ENCODE measurements at places on chromosomes 6 and 20.

DNA sequence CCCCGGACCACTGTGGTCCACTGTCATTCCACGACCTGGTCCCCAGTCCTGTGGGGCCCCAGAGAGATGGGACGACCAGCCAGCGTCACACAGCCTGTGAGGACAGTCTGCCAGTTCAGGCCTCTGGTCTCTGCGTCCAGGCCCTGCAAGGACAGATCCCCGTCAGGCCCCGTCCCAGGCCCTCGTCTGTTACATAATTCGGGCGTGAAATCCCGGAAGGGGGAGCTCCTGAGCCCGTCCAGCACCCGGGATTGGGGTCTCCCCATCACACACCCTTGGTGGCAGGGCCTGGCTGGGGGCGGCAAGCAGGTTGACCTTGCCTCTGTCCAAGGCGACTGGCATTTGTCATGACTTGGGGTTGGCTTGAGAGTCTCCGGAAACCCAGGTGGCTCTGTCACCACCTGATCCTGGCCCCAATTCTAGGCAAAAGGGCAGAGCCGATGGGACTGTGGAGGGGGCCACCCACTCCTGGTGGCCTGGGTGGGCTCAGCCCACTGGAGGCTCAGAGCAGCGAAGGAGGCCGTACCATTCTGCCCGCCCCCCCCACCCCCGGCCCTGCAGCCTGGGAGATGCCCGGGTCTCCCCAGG is 73.8 kb upstream of the GATA5 start:
- no peak for DNase-seq

DNA sequence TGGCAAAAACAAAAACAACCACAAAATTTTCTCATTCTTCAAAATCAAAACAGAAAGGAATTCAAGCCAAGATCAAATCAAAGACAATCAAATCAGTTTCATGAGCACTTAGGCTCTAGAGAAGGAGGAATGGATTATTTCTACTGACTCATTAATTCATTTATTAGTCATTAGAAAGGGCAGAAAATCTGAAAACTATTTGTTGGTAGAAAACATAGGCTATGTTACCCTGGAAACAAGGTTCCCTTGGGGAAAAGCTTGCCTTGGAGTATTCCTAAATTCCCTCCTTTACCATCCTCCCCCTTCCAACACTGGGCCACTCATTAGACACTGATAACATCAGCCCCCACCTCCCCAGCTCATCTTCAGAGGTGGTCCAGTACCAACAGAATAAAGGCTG is 17.5 kb downstream of the KIF16B start:
- no peak for DNase-seq

DNA sequence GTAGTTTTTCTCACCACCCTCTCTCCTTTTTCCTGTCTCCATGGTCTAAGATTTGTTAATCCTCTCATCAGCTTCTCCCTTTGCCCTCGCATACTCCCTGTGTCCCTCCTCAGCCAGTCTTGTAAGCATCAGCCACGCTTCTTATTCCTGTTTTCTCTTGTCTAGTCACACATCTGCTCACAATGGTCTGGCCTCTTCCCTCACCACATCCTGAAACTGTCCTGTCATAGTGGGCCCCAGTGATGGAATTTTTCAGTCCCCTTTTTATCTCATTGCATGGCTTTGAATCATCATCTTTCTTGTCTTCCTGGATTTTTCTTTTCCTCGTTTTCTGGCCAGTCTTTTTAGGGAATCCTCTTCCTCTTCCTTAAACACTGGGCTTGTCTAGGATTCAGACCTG is 57.2 kb downstream of the GFRA4 start:
- DNase-seq, result no peak

- DNase-seq, result no peak
Measured at GRCh38 chr6:120608826-120609225, 725.5 kb downstream of the TBC1D32 start.

DNA sequence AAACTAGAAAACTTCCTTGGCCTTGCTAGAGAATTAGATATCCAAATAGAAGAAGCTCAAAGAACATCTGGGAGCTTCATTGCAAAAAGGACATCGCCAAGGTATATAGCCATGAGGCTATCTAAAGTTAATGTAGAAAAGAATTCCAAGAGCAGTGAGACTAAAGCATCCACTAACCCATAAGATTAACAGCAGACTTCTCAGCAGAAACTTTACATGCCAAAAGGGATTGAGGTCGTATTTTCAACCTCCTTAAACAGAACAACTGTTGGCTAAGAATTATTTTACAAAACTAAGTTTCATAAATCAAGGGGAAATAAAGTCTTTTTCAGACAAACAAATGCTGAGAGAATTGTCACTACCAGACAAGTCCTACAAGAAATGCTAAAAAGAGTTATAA is 149.1 kb upstream of the COL21A1 start:
- DNase-seq, result no peak

DNA sequence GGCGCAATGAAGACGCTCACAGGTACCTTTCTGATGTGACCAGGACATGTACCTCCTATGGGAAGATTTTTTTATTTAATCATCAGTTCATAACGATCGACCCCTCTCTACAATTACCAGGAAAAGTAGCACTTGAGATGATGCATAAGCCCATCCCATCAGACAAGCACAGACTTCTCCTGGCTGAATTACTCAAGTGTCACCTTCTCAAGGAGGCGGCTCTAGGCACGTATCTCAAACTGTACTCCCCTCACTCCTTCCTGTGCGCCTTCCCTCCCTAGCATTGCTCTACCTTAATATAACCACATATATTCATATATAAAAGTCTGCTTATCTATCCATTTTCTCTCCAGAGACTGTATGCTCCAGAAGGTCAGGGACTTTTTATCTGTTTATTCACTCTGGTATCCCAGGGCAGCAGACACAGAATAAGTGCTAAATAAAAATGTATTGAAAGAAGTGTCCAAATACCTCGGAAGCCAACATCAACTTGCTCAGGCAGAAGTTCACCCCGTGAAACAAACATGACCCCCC is 71.5 kb downstream of the CNKSR3 start:
- no peak for DNase-seq

- DNase-seq, result no peak
Measured at GRCh38 chr6:25217302-25217701, 61.9 kb upstream of the CARMIL1 start.

DNA sequence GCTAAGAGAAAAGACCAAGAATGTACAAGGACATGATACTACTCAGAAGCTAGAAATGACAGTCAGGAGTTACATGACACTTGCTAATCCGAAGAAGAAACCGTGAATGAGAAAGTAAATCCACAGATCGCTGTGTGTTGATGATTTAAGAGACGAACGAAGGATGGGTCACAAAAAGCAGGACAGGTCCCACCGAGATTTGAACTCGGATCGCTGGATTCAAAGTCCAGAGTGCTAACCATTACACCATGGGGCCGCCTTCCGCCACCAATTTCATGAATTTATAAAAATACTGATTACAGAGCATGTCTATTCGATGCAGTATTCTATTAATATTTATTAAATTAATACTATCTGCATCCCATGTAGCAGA is 54.0 kb upstream of the BTN3A2 start:
- no peak for DNase-seq

- DNase-seq, result no peak
Measured at GRCh38 chr6:154981079-154981870, 13.8 kb upstream of the TIAM2 start.

- DNase-seq, result no peak
Measured at GRCh38 chr6:156963712-156964700, 186.8 kb downstream of the ARID1B start.

DNA sequence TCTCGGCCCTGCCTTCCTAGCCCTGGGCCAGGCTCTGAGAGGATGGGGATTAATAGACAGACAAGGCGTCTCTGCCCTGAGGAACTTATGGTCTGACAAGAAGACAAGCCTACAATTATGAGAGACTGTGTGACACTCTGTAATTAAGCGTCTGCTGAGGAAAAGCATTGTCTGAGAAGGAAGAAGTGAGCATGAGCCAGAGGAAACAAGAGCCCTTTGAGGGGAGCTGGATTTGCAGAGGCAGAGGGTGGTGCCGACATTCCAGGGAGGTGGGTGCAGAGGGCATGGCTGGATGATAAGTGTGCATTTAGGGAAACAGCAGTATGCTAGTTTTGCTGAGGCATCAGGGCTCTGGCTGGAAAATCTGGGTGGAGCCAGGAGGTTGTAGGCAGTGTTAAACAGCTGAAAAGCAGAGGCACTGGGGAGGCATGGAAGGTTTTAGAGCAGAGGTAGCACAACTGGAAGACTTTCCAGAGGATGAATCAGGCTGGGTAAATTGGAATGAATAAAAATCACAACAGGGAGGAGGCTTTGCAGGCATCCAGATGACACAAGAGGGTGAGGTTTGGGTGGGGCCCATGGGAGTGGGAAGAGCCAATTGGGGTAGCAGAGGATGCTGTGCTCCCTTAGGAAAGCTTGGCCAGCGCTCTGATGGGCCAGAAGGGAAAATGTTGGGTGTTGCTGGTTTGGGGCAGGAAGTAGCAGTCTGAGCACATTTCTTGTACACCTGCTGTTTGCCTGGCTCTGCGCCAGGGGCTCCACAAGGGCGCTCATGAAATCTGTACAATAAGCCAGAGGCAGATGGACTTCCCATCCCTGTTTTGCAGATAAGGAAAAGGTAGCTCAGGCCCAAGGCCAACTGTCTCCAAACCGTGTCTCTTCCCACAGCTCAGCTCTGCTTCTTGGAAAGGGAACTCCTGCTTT is 74.0 kb upstream of the MYL9 start:
- no peak for DNase-seq

DNA sequence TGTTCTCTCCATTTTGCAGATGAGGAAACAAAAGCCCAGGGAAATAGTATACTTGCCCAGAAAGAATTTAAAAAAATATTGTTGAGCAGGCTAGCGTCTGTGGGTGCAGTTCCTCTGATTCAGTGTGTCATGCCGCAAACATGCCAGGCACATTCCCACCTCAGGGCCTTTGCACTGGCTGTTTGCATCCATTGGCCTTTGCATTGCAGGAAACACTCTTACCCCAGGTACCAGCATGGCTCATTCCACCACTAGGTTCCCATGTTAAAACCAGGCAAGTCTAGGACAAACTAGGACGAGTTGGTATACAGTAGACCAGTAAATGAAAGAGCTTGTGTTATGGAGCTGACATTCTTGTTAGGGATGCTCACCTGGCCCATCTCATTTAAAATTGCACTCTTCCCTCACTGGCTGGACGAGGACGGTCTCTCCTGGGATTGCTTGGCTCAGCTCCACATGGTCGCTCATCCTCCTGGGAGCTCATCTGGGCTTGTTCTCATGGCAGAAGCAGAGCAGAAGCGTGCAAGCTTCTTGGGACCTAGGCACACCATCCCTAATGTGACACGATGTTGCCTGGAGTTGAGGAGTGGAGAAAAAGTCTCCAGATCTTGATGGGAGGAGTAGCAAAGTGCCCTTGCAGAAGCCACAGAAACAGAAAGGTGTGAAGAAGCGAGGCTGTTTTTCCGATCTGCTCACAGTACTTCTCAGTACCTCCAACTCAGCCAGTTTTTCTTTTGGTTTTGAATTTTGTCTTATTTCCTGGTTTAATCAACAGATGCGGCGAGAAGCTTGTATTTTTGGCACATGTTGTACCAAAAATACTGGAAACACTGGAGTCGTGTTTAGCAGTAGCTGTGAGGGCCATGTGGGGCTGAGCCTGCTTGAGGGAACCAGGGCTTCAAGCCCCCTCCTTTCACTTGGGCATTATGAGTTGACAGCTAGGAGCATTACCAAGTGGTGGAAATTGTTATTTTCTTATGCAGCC is 13.9 kb downstream of the ZNF831 start:
- no peak for DNase-seq

DNA sequence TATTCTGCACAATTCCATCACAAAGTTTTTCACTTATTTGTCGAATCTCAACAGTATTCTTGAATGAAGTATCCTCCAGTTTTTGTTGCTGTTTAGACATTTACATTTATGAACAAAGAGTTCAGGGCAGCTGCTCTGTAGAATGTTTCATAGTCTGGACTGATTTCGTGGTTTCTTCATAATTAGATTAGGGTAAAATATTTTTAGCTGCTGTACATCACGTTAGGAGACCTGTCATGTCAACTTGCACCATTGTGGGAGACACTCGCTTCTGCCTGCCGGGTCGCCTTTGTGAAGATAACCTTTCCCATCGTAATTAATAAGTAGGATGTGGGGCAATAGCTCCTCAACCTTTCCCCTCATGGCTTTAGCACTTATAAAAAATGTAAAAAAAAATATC is 27.5 kb upstream of the RPS6KA2 start:
- no peak for DNase-seq

GRCh38 chr6:149089510-149089909 is 228.0 kb upstream of the TAB2 start:
- no peak for DNase-seq

- DNase-seq, result no peak
Measured at GRCh38 chr6:17865243-17865642, 122.2 kb downstream of the KIF13A start.

DNA sequence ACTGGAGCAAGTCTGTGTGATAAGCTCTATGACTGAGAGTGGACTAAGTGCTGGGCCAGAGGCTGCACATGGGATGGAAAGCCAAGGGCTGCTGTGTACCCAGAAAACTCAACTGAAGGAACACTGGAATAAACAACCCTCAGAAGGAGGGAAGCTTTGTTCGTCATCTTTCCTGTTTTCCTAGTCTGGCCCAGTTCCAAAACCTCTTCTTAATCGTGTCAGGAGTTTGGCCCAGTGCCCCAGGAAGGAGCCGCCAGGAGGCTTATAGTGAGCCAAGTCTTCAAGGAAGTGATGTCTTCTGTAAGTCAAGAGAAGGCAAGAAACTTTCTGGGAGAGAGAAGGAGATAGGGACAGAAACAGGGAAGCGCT is 23.3 kb upstream of the TOP1 start:
- DNase-seq, result no peak

DNA sequence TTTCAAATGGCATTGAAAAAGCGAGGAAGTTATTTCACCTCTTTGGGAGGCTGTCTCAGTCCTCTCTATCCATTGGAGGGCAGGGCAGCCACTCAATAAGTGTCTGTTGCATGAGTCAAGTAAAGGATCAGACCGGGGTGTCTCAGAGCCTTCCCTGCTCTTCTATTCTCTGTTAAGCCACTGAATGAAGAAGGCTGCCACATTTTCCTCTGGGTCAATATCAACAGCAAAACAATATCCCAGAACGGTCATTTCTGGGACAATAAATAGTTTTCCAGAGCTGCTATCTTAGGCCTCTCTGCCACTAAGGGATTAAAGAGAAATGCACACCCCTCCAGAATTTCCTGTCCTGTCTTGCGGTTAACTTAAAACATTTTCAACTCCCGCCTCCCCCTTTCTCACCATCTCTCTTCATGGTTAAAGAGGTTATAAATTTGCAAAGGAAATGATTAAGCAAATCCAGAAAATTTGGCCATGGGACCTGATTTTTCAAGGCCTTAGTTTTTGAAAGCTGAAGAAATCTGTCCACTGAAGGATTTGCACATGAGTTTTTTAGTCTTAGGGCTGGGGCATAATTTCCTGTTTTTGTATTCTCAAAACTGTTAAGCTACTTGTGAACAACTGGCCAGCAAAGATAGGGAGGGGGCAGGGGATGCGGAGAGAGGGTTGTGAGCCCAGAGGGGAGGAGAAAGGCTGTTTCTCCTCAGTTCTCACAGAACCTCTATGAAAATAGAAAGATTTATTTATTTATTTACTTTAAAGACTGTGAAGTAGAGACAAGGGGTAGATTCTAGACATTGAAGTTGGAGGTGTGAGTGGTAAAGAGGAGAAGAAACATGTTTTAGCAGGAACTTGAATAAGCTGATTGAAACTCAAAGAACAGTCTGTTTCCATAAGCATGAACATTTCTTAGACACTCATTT is 135.7 kb downstream of the BCAS1 start:
- no peak for DNase-seq

GRCh38 chr6:44052419-44053023 is 74.7 kb downstream of the MRPL14 start:
- no peak for DNase-seq
